Erythroblast (primary cell): ENCODE measurements at places on chromosomes 1 and 21.

- DNase-seq, result no peak
These were observed 41.7 kb downstream of the PKNOX1 start for GRCh38 chr21:43015906-43016540.

GRCh38 chr21:23152130-23152529 is 2153.9 kb downstream of the NCAM2 start:
- DNase-seq, result no peak

- no peak for DNase-seq
These were observed 251.9 kb upstream of the LRRC7 start for GRCh38 chr1:69315823-69316222.

- DNase-seq, result no peak
These were observed 63.4 kb upstream of the STUM start for GRCh38 chr1:226485192-226485591.

GRCh38 chr1:244161236-244161510 is 110.1 kb downstream of the ZBTB18 start:
- DNase-seq, result no peak

DNA sequence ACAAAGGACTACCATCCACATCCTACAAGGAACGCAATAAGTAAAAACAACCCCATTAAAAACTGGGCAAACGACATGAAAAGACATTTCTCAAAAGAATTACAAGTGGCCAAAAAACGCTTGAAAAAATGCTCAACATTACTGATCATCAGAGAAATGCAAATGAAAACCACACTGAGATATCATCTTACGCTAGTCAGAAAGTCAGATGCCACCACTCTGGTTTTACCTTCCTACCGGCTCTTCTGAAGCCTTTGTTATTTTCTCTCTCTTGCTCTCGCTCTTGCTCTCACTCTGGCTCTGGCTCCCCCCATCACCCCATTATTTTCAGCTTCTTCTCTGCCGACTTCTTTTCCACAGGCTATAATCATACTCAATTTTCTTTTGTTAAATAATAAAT is 38.8 kb downstream of the VPS45 start:
- DNase-seq, result no peak
